Activated CD8-positive, alpha-beta memory T cell treated with anti-CD3 and anti-CD28 coated beads, Interleukin-2, amount 50 U/mL, for 4 hours (primary cell): ENCODE measurements at places on chromosomes 2 and 18.
A peak's percentile ranks its signal among the peaks of the same experiment; 100 is the strongest.

DNA sequence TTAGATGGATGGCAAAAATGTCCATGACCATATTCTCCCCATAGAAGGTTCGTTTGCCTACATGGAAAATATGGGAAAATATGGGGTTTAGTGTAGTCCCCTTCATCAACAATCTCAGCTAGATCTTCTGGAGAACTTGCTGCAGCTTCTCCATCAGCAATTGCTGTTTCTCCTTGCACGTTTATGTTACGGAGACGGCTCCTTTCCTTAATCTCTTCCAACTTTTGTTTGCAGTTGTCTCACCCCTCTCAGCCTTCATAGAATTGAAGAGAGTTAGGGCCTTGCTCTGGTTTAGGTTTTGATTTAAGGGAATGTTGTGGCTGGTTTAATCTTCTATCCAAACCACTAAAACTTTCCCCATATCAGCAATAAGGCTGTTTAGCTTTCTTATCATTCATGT, 28.9 kb downstream of the MYCN start:
- no peak for DNase-seq

GRCh38 chr2:133642791-133643191, 74.5 kb upstream of the NCKAP5 start:
- DNase-seq: no peak

GRCh38 chr18:49988101-49988500, 174.8 kb upstream of the ACAA2 start:
- no peak for DNase-seq

- DNase-seq: no peak
These were observed 272.3 kb upstream of the PKDCC start for GRCh38 chr2:41775366-41776025.

GRCh38 chr2:8402222-8402621, 279.6 kb upstream of the ID2 start:
- no peak for DNase-seq

DNA sequence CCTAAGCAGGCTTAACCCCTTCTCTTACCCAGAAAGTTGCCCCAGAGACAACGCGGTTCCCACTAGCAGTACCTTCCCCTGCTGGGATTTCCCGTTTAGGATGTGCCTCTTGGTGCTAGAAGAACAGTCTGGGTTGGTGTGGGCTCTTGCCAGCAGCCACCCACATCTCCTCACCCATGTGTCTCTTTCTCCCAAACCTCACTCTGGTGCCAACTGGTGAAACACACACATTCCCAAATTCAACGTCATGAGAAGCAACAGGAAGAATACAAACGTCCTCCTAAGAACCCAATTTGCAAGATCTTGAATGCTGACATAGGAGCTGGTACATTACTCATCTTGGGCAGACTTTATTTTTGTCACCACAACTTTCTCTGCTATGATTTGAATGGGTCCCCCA, 36.2 kb downstream of the DIPK1C start:
- DNase-seq: no peak

DNA sequence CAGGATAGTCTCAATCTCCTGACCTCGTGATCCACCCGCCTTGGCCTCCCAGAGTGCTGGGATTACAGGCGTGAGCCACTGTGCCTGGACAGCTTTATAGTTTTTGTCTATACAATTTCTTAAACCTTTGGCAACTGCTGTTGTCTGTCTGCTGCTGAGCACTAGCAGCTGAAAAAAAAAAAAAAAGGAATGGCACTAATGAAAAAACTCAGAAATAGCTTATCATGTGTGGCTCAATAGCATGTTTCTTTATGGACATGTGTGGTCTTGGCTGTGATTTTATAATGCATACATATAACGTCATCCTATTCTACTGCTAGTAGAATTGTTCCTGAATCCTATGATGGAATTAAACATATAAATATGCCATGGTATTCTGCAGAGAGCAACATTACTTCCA, 231.2 kb downstream of the TPGS2 start:
- no peak for DNase-seq

GRCh38 chr2:7450188-7450832, 533.1 kb downstream of the RNF144A start:
- DNase-seq: peak; percentile 65

GRCh38 chr2:33489835-33490431, 13.5 kb downstream of the RASGRP3 start:
- DNase-seq: no peak

- DNase-seq: no peak
These were observed 459.1 kb downstream of the CDH2 start for GRCh38 chr18:27717816-27718215.

GRCh38 chr2:120390381-120391055, 44.6 kb downstream of the INHBB start:
- DNase-seq: no peak

GRCh38 chr18:54112356-54112755, 112.1 kb downstream of the MBD2 start:
- no peak for DNase-seq

DNA sequence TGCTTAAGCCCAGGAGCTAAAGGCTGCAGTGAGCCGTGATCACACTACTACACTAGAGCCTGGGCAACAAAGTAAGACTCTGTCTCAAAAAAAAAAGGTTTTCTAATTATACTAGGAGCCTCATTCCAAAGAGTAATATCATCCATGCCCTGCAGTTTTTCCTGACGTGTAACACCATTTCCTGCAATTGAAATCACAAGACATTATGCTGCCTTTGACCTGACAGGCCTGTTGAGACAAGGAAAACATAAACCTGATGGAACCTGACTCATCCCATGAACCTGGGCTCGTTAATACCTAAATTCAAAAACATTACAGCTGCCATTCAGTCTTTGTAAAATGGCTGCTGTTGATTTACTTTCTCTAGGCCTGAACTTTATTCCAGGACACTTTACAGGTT, 58.7 kb upstream of the PEX13 start:
- DNase-seq: no peak

GRCh38 chr2:15066138-15066537, 433.6 kb downstream of the LRATD1 start:
- DNase-seq: no peak

GRCh38 chr2:74205596-74205995, 7.2 kb downstream of the MTHFD2 start:
- DNase-seq: no peak

GRCh38 chr2:217445723-217446122, 557.1 kb downstream of the TNS1 start:
- DNase-seq: no peak

DNA sequence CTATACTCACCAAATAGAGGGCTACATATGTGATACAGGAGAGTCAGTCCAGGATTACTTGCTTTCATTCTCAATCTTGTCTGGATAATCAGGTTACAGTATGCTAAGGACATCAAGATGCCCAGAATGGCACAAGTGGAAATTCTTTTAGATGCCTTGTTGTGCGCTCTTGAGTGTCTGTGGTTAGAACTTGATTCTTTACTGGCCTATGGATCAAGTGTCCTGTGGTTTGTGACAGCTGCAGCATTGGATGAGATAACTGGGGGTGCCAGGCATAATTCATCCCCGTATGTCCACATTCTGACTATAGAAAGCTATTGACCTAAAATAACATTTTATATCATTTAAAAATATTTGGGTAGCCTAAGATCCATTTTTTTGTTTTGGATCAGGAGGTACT, 40.1 kb downstream of the CDC42EP3 start:
- no peak for DNase-seq

- DNase-seq: no peak
These were observed 638 bp downstream of the ST6GAL2 start for GRCh38 chr2:106885329-106885728.

- no peak for DNase-seq
These were observed 2.2 kb downstream of the MMADHC start for GRCh38 chr2:149585166-149585885.

DNA sequence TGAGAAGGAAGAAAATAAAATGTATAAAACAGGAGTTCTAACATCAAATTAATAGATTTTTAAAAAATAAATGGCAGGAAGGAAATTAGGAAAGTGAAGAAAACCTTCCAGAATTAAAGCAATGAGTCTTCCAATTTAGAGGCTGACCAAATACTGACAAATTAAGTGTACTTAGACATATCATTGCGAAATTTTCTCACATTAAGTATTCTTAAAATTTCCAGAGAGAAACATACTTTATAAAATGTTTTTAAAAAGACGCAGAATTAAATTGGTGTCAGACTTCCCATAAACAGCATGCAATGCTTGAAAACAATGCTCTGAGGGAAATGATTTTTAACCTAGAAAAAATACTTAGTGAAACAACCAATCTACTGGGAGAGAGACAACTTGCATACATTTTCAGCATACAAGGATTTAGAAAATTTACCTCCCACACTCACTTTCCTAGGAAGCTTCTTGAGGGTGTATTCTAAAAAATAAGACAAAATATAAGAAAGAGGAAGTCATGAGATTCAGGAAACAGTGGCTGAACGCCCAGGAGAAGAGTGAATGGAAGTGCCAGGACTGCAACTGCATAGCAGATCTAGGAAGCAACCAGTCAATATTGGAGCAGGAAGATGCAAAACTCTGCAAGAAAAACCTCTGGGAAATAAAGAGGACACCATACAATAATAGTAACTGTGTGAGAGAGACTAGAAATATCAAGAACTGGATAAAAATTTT, 339.9 kb downstream of the ADCYAP1 start:
- no peak for DNase-seq

DNA sequence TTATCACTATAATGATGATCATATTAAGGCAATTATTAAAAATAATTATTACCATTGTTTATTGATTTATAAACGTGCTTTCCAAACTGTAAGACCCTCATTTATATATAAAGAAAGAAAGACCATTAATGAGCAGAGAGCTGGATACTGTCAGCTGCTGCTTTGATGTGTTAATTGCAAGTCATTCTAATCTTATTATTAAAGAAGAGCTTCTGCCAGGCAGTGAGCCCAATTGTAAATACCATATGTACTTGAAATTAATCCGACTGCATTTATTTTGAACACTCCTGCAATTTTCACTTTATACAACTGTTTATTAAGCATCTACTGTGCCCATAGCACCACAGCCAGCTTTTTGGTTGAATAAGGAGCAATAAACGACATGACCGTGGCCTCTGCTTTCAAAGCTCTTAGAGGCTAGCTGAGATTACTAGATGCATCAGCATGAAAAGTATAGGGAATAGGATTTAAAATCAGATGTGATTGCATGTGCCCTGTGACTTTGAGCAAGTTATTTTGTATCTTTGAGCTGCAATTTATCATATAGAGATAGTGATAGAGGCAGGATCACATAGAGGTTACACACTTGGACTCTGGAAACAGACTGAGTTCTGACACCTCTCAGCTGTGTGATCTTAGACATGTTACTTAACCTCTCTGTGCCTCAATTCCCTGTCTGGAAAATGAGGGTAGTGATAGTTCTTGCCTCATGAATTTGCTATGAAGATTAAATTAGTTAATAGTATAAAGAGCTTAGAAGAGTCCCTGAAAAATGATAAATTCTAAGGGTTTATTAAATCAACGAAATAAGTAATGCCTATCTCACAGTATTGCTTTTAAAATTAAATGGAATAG, 83.4 kb downstream of the MYCN start:
- DNase-seq: no peak

GRCh38 chr18:54261894-54262293, 7.4 kb upstream of the POLI start:
- no peak for DNase-seq

- DNase-seq: no peak
These were observed 21.4 kb downstream of the HJURP start for GRCh38 chr2:233832869-233833311.

DNA sequence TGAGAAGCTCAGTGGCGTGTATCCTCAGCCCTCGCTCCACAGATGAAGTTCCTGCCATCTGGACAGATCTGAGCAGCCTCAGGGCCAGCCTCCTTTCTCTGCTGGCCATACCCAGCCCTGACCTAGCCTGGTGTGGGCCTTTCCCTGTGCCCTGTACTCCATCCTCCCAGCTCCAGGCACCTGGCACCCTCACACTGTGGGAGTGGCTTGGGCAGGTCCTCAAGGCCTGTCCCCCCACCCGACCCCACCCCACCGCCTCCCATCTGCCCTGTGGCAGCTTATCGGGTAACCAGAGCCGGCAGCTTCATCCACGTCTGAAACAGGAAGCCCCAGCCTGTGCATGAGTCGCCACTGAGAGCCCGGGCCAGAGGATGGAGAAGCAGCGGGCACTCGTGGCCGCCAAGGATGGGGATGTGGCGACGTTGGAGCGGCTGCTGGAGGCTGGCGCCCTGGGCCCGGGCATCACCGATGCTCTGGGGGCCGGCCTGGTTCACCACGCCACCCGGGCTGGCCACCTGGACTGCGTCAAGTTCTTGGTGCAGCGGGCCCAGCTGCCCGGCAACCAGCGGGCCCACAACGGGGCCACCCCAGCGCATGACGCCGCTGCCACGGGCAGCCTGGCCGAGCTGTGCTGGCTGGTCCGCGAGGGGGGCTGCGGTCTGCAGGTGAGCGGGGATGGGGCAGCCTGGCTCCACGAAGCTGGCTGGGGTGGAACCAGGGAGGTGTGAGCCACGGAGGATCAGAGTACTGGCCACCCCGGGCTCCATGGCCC, at the start of gene ESPNL:
TSS of gene ESPNL (plus strand) at position 292 of the 772 bp plus-strand sequence. CDS start at position 372, 80 bp downstream.
- peak; percentile 14 for DNase-seq

DNA sequence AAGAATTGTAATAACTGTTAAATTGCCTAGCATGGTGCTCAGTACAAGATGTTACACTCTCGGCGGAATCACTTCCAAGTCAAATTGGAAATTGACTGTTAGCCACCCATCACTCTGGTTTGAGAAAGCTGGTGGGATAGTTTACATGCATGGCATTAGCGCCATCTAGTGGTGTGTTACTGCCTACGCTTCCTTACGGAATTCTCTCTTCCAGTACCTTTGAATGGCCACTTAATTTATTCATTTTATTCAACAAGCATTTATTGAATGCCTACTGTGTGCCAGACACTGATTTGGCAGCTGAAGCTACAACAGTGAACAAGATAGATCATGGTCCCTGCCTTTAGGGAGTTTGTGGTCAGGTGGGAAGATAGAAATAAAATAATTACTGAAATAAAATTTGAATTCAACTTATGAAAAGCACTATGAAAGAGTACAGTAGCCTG, 171.2 kb downstream of the TMEM247 start:
- peak; percentile 63 for DNase-seq

DNA sequence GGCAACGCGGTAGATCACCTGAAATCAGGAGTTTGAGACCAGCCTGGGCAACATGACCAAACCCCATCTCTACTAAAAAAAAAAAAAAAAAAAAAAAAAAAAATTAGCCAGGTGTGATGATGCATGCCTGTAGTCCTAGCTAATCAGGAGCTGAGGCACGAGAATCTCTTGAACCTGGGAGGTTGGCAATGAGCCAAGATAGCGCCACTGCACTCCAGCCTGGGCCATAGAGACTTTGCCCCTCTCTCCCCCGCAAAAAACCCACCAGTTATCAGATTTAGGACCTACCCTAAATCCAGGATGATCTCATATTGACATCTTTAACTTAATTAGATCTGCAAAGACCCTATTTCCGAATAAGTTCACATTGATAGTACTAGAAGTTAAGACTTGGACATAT, 29.2 kb upstream of the LDAH start:
- no peak for DNase-seq
